ENCODE measurements at places on chromosomes 2 and 18.

GRCh38 chr2:9318461-9319337 lies 104.6 kb downstream of the ITGB1BP1 start:
- no peak for DNase-seq

DNA sequence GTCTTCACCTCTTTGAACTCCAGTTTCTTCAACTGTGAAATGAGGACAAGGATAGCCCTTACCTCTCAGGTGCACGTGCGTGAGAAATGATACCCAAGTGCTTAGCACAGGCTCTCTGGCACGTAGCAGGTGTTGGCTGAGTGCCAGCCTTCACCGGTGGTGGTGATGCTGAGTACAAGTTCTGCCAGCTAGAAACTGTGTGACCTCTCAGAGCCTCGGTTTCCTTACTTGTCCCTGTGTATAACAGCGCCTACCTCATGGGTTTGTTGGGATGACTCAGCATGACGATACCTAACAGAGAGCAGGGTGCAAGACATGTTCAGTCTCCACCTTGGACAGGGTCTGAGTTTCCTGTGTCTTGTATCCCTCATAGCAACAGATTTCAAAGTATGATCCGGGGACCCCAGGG lies 205.1 kb downstream of the TNS1 start:
- DNase-seq, result no peak

DNA sequence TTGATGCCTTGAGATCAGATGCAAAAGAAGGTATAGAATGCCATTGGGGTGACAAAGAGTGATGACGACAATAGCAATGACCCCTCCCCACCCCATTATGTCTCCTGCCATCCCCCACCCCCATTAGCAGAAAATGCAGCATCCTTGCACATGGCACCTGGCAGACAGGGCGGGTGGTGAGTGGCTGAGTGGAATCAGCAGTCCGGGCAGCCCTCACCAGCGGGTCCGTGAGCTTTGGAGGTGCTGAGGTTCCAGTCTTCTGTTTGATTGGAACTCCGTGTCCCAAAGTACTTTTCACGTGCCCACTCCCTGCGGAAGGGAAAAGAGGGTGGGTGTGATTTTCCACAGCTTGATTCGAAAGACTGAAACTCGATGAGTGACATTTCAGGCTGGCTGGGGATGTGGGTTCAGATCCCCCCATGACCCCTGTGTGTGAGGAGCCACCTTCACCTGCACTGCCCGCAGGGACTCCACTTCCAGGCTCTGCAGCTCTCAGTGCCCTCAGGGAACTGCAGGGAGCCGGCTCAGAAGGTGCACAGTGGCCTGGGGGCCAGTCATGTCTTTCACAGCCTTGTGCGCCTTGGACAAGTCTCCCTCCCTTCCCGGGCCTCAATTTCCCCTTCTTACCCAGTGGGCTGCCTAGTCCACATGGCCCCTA lies 130.9 kb downstream of the GLI2 start:
- DNase-seq, result no peak

- DNase-seq, result no peak
These were observed 19.8 kb downstream of the VPS4B start for GRCh38 chr18:63402246-63403162.

DNA sequence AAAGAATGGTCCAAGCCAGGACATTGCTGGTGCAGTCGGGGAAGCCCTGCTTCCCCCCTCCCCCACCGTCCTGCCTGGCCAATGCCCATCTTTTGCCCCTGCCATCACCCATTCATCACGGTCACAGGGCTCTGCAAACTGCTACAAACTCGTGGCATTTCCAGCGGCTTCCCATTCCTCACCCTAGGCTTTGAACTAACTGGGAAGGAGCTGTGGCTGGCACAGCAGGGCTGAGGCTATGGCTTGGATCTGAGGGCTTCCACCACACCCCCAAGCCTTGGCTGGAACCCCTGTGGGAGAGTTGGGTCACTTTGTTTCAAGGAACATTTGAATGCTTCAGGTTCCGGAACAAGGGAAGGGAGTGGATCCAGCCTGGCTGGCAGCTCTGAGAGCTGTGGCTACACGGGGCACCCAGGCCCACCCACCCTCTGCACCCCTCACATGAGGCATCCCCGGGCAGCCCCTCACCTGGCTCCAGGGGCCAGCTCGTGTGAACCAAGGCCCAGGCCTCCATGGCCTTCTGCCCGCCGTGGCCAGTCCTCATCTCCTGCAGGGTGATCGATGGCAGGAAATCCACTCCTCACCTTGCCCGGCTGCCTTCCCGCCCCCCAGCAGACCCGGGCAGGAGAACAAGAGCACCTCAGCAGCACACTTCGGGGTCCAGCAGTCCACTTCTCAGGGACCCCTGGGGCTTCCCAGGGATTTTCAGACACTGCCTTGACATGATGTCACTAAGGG lies 58.8 kb upstream of the OTOS start:
- no peak for DNase-seq

DNA sequence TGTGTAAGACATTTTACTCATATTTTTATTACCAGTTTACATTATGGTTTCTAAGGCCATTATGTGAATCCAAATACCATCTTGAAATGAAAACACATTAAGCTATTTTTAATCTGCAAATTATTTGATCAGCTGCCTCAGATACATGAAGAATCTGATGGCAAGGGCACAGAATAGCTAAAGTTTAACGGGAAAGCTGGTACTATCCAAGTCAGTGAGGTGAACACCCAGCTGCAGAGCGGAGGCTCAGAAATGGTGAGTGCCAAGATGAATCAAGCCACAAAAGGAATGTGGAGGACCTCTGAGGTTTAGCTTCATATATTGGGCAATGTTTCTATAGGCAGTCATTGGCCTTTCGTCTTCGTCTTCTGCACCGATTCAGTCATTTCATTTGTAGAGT lies 75.1 kb downstream of the DPP10 start:
- no peak for DNase-seq

GRCh38 chr2:51410331-51410730 lies 378.4 kb upstream of the NRXN1 start:
- no peak for DNase-seq

GRCh38 chr2:120442923-120443571 lies 97.1 kb downstream of the INHBB start:
- DNase-seq, result peak; percentile 94

DNA sequence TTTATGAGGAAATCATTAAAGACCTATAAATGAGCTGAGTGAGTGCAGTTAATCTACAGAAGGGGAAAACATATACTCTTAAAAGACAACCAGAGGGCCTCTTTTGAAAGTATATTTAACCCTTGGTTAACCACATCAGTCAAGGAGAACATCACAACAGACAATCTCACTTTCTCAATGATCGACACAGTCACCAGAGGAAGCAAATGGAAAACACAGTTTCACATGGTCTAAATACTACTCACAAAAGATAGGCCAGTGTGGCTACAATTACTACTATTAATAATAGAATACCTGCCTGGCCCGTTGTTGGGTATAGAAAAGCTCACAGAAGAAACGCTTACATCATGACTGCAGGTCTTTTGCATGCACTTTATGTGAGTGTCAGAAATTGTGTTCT lies 426.2 kb downstream of the NCKAP5 start:
- DNase-seq, result no peak

GRCh38 chr18:3525870-3526420 lies 76.0 kb downstream of the TGIF1 start:
- peak; percentile 48 for DNase-seq

- no peak for DNase-seq
These were observed 269.2 kb downstream of the XIRP2 start for GRCh38 chr2:167157523-167157922.

All from mesendoderm (in vitro differentiated cells).